ENCODE measurements at places on chromosomes 16 and 17.

- DNase-seq, result no peak
Measured at GRCh38 chr17:18896146-18896545, 38.2 kb downstream of the PRPSAP2 start.

- peak; percentile 87 for DNase-seq
Measured at GRCh38 chr17:29155227-29155965, 24.8 kb downstream of the MYO18A start.

DNA sequence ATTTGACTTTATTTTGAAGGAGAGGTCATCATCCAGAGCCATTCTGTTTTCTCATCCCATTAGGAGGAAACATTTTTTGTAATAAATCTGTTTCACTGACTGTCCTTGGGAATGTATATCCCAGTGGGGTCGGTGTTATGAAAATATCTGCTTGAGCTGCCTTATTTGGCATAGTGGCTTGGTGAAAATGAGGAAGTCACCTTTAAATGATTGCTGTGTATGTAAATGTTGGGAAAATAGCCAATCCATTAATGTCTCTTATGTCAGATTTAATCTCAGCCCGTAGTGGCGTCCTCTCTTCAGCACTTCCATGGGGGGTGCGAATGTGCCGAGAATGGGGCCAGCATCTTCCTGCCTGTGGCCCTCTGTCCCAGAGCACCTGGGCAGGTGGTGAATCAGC, 57.6 kb downstream of the BANP start:
- no peak for DNase-seq

DNA sequence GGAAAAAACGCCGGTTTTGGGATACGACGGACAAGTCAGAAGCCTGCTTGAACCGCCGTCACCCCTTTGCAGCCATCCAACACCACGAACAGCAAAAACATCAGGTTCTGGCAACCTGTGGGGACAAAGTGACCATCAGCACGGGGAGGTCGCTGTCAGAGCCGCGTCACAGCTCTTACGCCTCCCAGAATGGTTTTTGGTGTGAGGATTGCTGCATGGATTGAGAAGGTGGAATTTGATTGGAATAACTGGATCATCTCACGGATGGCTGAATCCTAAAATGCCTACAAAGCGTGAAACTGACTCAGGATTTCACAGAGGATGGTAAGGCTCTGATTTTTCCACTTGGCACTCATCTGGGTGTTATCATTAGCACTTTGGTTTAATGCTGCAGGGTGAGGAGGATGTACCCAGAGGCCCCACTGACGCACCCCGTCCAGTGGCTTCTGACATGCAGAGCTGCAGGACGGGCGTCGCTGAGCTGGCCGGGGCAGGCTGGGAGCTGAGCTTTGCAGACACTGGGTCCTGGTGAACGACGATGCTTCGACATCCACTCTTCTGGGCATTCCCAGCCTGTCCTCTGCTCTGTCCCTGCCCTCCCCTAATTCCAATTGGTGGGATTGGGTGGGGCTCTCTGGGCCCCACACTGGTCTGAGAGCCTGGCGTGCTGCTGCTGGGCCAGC, 73.4 kb upstream of the CREBBP start:
- DNase-seq, result no peak

GRCh38 chr16:87963400-87963799, 12.2 kb downstream of the BANP start:
- peak; percentile 89 for DNase-seq

DNA sequence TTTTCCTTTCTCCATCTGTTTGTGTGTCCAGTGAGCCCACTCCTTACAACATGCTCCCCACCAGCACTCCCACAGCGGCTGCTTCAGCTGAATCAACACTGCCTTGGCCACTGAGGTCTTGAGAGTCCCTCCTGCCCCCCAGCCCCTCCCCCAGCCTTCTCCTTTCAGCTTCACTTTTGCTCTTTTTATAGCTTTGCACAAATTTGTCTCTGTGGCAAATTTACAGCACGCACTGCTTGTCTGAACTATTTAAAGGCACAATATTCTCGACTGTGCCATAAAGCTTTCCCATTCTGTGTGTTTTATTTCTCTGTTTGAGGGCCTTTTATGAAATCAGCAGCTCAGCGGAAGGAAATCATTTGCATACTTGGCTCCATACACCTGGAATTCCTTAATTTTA, 579.3 kb downstream of the TOX3 start:
- no peak for DNase-seq

GRCh38 chr17:5283571-5284315, 1.7 kb downstream of the RABEP1 start:
- no peak for DNase-seq

DNA sequence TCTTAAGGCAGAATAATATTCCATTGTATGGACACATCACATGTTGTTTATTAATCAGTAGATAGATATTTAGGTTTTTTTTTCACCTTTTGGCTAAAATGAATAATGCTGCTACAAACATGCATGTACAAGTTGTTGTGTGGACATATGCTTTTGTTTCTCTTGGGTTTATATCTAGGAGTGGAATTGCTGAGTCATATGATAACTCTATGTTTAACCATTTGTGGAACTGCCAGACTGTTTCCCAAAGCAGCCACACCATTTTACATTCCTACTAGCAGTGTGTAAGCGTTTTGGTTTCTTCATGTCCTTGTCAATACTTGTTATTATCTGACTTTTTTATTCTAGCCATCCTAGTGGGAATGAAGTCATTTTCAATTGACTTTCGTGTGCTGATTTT, 21.3 kb downstream of the CYLD start:
- peak; percentile 11 for DNase-seq

All from EH (cell line).